ENCODE measurements at places on chromosomes 12 and 14. TPM values are rescaled to one million over a fixed set of nuclear protein-coding genes. Genes with fewer than 3 reads are reported as not detected.
A peak's percentile ranks its signal among the peaks of the same experiment; 100 is the strongest.

GRCh38 chr14:51092965-51093364 lies 1.9 kb downstream of the TRIM9 start:
- H3K36me3 ChIP-seq = no peaks in the 10 kb centered on the region
- H3K4me1 ChIP-seq = peaks cover 21% of the 10 kb centered on the region
- H3K27ac ChIP-seq = no peak overlapping the region
- DNase-seq = peak; percentile 12

- no peak overlapping the region for H3K27ac ChIP-seq
- H3K4me3 ChIP-seq = no peak overlapping the region
- no peaks in the 10 kb centered on the region for H3K27me3 ChIP-seq
Measured at GRCh38 chr12:91332302-91332701, 149.7 kb upstream of the DCN start.

DNA sequence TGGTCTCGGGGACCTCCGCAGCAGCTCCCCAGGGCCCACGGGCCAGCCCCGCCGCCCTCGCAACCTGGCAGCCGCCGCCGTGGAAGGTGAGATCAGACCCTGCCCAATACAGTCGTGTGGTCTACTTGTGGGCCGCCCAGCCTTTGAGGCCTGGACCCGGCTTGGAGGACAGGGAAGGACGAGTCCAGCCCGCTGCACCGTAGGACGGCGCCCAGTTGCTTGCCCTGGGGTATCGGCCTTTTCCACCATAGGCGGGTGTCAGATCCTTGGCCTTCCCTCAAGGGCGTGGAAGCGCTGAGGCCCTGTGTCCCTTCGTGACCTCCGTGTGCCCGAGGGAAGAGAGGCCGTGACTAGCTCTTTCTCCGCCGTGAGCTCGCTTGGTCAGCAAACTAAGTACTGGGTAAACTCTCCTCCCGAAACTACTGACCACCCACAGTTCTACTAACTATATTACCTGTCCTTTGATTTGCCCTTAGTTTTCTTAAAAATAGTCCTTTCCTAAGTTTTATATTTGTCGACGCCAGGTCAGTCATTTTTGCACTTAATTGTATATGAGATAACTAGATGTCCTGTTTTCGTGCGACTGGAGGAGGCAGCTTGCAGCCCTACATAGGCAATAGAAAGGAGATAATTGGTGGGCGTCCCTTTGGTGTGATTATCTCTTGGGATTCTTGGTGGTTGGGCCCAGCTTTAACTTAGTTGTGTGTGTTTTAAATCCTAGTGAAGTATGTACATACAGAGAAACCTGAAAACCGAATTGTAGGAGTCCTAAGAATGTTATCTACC lies 757 bp downstream of the SLC25A3 start:
- H3K27me3 ChIP-seq = no peaks in the 10 kb centered on the region
- DNase-seq = no peak
- H3K36me3 ChIP-seq = peaks cover 36% of the 10 kb centered on the region
- peaks cover 25% of the 10 kb centered on the region for H3K4me1 ChIP-seq
- peak overlapping the region; percentile 96 for H3K27ac ChIP-seq

The LRRC10 gene
- total RNA-seq = not detected

- H3K27ac ChIP-seq = no peak overlapping the region
- no peaks in the 10 kb centered on the region for H3K36me3 ChIP-seq
- H3K4me3 ChIP-seq = no peak overlapping the region
- DNase-seq = no peak
Measured at GRCh38 chr14:99177046-99177655, 94.8 kb downstream of the BCL11B start.

The CLBA1 gene
- total RNA-seq = 5.5 TPM

DNA sequence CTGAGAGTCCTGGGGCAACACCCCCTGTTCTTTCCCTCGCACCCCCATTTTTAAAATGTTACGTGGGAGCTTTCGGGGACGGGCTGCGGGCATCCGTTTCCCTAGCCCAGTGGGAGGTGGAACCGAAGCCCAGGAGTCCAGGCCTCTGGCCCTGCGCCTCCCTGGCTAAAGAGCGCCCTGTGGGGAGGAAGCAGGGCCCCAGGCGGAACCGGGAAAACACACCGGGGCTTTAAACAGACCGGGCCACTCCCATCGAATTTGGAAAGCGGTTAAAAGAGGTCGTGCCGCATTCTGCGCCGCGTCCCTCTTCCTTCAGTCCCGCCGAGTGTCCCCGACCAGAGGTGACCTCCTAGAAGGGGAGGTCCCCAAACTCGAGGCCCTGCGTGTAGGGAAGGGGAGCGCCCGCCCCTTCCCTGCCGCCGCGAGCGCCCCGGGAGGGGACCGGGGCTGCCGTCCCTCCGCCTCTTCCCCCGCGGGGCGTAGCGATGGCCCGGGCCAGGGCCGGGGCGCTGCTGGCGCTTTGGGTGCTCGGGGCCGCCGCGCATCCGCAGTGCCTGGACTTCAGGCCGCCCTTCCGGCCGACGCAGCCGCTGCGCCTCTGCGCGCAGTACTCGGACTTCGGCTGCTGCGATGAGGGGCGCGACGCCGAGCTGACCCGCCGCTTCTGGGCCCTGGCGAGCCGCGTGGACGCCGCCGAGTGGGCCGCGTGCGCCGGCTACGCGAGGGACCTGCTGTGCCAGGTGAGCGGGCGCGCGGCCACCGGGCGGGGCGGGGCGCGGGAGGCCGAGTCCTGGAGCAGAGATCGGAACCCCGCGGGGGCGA lies at the start of gene HHIPL1:
TSS of gene HHIPL1 (plus strand) at position 407 of the 822 bp plus-strand sequence. CDS start at position 486, 79 bp downstream.
- no peak for DNase-seq
- no peaks in the 10 kb centered on the region for H3K27me3 ChIP-seq
- H3K4me3 ChIP-seq = no peak within 1 kb of the TSS
- no peak within 1 kb of the TSS for H3K27ac ChIP-seq
- peaks cover 3% of the 10 kb centered on the region for H3K4me1 ChIP-seq

DNA sequence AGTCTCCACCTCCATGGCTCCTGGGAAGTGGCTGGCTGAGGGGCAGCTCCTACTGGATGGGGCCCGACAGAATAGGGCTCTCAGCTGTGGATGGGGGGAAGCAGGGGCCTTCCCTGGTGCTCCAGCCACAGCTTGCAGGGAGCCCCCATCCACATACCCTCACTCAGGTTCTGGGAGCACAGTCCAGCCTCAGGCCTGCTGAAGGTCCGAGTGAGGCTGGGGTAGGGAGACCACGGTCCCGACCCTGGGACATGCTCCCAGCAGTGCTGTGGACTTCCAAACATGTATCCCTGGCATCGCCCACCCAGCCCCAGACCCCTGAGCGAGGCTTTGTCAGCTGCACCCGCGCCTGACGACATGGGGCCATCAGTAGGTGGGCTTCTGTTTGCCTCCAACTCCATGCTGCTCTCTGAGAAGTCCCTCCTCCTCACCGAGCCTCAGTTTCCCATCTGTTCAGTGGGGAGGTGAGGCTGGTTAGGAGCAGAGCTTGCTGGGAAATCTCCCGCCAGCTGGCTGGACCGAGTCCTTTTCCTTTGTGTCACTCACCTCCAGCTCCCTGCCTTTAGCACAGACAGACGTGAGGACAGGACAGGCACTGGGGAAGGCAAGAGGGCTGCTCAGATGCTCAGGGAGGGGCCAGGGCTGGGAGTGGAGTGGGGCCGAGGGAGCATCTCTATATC lies 9.1 kb upstream of the ATG101 start:
- H3K36me3 ChIP-seq = no peaks in the 10 kb centered on the region
- DNase-seq = no peak
- H3K27ac ChIP-seq = no peak overlapping the region
- no peaks in the 10 kb centered on the region for H3K4me1 ChIP-seq
- no peaks in the 10 kb centered on the region for H3K27me3 ChIP-seq
- H3K4me3 ChIP-seq = no peak overlapping the region

GRCh38 chr12:49094160-49094974 lies at the start of gene DHH:
Gene DHH (minus strand): TSS chr12:49094801. CDS start chr12:49094512, 289 bp downstream.
- no peak within 1 kb of the TSS for H3K27ac ChIP-seq
- peaks cover 47% of the 10 kb centered on the region for H3K4me1 ChIP-seq
- peak; percentile 52 for DNase-seq
- H3K27me3 ChIP-seq = peaks cover 58% of the 10 kb centered on the region
- peaks cover 2% of the 10 kb centered on the region for H3K36me3 ChIP-seq

DNA sequence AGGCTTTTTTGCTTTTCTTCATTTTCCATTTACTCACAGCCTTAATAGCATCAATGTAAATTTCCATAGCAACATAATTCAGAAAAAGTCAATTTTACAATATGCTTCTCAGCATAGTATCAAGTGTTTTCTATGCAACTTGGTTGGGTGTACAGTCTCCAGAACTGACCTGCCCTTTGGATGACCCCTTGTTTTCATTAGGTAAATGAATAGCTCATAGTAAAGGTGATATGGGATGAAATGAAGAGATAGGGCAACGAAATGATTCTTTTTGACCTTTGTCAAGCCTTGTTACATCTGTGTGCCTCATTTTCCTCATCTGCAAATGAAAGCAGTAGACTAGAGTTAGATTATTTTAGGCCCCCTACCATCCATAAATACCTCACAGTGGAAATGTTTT lies 1081.0 kb downstream of the TMTC2 start:
- no peaks in the 10 kb centered on the region for H3K4me1 ChIP-seq
- H3K27me3 ChIP-seq = no peaks in the 10 kb centered on the region
- H3K27ac ChIP-seq = no peak overlapping the region
- H3K36me3 ChIP-seq = no peaks in the 10 kb centered on the region
- H3K4me3 ChIP-seq = no peak overlapping the region
- DNase-seq = no peak

The TFCP2 gene
- 38.8 TPM for total RNA-seq

- no peaks in the 10 kb centered on the region for H3K4me1 ChIP-seq
- H3K4me3 ChIP-seq = no peak overlapping the region
- no peak overlapping the region for H3K27ac ChIP-seq
- H3K27me3 ChIP-seq = no peaks in the 10 kb centered on the region
- no peaks in the 10 kb centered on the region for H3K36me3 ChIP-seq
Measured at GRCh38 chr14:88426271-88426670, 40.8 kb downstream of the SPATA7 start.

The ERC1 gene
- 90.0 TPM for total RNA-seq

The ARHGEF25 gene
- 0.15 TPM for total RNA-seq

All from B cell (primary cell).